Ovary (tissue), 10 donors: ENCODE measurements at places on chromosomes 5 and 9. TPM values are rescaled to one million over a fixed set of nuclear protein-coding genes. Genes with fewer than 3 reads are reported as not detected.

DNA sequence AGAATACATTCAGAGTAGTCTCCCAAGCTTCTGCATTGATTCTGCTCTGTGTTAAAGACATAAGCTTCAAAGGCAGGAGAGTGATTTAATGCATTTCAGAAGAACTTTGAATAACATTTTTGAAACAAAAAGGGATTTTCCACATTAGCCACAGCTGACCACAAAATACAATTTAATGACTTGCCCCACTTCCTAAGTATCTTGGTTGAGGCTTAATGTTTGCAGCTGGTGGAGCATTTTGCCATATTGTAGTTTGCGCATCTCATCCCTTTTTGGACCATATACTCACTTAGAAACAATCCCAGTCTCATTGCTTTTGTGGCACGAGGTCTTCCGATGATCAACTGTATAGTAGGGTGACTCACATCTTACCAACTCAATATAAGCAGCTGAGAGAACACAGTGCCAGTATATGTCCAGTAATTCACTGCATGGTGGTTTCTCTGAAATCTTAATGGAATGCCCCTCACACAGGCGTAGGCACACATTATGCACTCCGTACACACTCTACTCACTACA lies 455.8 kb upstream of the PTGER4 start:
- DNase-seq: no peak

DNA sequence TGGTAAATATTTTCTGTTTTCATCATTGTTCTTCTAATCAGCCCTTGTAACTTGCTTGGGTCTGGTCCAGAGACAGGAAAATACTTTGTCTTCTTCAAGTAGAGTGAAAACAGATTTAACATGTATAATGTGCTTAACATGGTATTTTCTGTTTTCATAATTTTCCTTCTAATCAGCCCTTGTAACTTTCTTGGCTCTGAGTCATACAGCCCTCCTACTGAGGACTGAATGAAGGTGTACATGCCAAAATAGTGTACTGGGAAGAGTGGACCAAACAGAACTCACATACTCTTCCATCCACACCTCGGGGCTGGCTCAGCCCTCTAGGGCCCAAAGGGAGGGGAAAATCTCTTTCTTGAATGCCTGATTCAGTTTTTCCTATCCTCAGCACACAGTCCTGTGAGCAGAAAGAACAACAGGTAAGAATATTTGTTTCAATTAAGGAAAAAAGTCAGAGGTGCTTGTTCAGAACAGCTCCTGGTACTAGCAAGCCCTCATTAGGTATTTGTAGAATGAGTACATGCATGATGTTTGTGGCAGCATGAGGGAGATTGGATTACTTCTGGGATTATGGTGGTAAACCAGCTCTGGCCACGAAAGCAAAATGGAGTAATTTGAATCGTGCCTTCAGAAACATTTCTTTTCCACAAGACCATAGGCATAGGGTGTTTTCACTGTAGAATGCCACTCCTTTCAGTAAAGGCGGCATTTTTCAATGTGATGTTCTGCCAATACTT lies 24.2 kb upstream of the MACIR start:
- DNase-seq: no peak

- DNase-seq: no peak
Observed at GRCh38 chr5:171162596-171162995, 146.5 kb upstream of the TLX3 start.

- no peak for DNase-seq
Observed at GRCh38 chr5:149865746-149866145, 78.8 kb downstream of the PDE6A start.

DNA sequence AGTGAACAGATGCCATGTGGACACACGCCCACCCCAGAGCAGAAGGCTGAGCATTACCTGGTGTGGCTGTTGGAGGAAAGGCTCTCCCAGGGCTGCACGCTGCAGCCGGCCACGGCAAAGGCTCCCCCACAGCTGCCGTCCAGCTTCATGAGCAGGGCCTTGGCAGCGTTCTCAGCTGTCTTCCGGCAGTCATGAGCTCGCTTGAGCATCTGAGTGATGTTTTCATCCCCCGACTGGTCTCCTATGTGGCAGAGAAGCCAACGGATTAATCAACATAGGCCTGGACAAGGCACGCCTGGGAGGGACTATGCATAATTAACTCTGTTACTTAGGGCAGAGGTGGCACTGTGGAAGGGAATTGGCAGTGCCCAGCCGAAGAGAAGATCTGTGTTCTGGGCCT lies 87.3 kb downstream of the DCP2 start:
- DNase-seq: no peak

DNA sequence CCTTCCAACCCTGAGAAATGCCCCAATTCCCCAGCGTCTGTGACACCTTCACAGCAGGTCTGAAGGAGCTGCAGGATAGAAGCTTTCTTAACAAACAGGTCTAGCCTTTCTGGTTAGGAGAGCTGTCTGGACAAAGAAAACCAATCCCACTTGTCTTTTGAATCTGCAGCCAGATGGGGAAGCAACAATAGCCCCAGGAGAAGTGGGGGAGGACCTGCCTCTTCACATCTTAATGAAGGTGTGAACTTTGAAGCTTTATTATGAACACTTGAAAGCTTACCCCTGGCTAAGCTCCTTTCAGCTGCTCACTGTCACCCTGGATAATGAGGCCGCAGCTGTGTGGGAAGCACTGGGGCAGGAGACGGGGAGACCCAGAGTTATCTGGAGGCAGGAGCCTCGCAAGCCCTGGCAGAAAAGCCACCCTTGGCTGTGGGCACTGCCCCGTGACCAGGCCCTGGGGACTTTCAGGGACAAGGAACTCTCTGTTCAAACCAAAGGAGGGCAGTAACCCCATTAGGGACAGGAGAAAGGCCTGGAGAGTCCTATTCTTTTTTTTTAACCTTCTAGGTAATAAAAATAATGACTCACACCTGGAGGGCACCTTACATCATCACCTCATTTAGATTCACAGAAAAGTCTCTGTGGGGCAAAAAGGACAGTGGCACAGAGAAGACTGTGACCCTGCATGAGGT lies 151.8 kb upstream of the RAD23B start:
- DNase-seq: no peak

GRCh38 chr5:77718934-77719610 lies 57.1 kb downstream of the TBCA start:
- DNase-seq: no peak

- peak; percentile 60 for DNase-seq
Observed at GRCh38 chr5:139635606-139636206, 12.4 kb upstream of the CXXC5 start.

DNA sequence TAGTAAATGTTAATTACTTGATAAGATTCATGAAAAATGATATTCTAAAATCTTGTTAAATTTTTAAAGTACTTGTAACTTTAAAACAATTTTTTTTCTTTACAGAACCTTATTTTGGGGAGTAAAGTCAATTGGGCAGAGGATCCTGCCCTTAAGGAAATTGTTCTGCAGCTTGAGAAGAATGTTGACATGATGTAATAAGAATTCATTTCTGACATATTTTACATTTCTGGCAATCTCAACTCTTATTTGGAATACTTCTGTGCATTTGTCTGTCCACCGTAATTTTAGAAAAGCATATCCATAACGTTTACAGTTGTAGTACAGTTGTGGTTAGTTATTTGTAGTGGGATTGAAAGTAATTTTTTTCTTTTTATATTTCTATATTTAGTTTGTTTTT lies 20.2 kb downstream of the CENPH start:
- DNase-seq: no peak

DNA sequence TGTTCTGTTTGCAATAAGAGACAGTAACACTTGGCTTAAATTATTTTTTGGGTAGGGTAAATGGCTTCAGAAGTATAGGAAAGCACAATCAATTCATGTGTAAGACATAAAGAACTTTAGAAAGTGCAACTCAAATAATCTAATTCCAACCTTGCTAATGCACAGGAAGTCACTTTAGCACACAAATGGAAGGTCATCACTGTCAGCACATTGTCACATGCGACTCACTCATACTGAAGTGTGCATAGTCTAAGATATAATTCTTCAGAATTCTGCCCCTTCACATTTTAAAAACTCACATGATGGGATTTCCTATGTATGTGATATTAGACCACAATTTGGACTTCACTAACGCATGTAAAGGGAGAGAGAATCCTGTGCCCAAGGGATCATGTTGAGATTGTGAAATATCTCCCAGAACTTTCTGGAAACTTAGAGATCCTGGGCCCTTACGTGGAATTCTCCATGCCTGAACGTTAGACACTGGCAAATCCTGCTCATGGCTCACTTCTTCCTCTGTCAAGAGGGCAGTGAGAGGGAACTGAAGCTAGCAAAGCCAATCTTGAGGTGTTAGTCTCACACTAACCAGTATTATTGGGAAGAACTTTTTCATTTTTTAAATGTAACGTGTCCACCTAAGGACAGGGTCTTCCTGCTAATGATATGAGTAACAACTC lies 403.2 kb upstream of the PTGER4 start:
- DNase-seq: no peak

- DNase-seq: no peak
Observed at GRCh38 chr9:1100201-1100600, 50.0 kb downstream of the DMRT2 start.

DNA sequence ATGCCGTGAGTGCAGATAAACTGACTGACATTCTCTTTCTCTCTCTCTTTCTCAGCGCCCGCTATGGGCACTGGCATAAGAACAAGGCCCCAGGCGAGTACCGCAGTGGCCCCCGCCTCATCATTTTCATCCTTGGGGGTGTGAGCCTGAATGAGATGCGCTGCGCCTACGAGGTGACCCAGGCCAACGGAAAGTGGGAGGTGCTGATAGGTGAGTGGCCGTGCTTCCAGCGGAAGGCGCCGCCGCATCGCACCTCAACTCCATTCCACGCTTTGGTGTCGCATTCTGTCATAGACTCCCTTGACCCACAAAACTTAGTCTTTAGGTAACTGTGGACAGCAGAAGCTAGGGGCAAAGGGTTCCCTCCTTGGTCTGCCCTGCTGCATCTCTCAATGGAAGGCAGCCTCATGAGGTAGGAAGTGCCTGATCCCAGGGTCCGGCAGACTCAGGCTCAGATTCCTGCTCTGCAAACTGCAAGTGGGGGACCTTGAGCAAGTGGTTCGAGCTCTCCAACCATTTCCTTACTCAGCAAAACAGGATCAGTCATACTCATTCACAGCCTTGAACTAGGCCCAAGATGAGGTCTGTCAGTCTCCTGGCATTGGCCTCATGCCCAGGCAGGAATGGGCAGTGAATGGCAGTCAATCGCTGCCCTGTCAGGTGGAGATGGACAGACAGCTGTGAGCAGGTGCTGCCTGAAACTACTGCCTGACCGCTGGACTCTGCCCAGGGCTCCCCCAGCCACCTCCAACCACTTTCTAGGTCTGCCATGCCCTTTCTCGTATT lies 24.2 kb upstream of the CFAP157 start:
- no peak for DNase-seq

DNA sequence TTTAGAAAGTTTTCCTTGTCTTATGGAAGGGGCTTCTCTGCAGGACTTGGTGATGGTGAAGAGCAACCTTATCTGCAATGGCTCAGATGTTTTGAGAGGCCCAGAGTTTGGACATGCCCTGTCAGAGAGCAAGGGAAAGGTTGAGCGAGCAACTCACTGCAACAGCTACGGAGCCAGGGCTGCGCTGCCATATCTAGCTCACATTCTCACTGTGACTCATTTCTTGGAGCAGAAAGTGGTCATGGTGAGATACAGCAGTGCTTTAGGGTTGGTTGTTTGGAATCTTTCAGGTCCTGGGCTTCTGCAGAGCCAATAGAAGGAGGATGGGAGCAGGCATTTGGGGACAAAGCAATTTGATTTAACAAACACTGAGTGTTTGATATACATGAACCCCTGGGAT lies 12.3 kb downstream of the GLRA1 start:
- DNase-seq: no peak

GRCh38 chr5:135387629-135387960 lies 11.4 kb downstream of the MACROH2A1 start:
- no peak for DNase-seq

GRCh38 chr9:104092192-104092591 lies 1.9 kb upstream of the SMC2 start:
- no peak for DNase-seq

- DNase-seq: no peak
Observed at GRCh38 chr5:3010953-3011763, 259.7 kb upstream of the IRX2 start.

DNA sequence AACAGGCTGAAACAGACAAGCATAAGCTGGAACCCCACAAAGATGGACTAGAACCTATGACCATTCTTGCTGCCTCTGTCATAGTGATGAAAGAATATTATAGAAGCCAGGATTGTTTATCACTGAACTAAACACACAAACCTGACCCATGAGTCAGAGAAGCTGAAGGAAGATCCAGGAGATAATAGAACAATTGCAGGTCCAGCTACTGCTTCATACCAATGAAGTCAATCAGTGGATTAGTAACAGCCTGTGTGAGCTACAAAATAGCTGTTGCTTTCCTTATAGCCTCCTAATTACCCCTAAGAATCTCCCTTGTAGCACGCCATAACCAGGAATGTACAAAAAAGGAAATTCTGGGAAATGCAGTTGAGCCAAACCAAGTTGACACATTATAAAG lies 459.9 kb upstream of the ZNF462 start:
- no peak for DNase-seq

DNA sequence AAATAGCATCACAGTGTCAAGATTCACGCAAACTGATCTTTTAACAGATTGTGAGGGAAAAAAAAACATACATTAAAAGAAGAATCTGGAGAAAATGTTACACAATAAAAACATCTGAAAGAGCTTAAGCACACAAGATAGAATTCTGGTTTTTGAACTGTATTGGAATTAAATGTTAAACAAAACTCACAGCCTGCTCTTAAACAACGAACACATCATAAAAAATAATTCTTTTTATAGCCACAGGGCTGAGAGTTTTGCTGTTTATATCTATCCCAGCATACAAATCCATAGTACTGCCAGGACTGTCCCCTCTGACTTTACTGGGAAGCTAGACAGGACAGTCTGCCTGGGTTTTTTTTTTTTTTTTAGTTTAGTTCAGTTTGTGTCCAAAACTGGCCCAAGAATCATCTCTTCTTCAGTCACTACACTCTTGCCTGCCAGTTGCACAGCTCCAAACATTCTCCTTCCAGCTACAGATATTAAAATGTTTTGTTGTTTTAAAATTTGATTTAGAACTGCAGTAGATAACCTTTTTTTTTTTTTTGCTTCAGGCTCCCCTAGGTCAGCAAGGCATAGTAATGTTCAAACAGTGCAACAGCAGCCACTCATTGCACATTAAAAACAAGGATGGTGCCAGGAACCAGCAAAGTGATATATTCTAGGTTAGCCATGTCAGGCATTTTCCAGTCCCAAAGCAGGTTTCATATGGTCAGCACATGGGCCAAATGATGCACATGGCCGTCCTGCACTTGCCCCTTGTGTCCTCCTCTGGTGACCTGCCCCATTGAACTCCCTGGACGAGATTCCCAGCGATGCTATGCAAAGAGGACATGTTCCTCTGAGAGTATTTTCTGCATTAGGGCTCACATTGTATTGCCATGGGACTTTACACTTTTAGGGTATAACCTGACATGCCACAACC lies 173.6 kb downstream of the ARL15 start:
- no peak for DNase-seq

Gene TMEM203
- polyA plus RNA-seq: 35.3 TPM

Gene LMNB1
- polyA plus RNA-seq: 9.2 TPM

Gene GLRA1
- polyA plus RNA-seq: not detected

Gene SPATA31D4
- polyA plus RNA-seq: not detected

Gene PCDHGB3
- 1.1 TPM for polyA plus RNA-seq
